ENCODE measurements at places on chromosomes 7 and 10.

DNA sequence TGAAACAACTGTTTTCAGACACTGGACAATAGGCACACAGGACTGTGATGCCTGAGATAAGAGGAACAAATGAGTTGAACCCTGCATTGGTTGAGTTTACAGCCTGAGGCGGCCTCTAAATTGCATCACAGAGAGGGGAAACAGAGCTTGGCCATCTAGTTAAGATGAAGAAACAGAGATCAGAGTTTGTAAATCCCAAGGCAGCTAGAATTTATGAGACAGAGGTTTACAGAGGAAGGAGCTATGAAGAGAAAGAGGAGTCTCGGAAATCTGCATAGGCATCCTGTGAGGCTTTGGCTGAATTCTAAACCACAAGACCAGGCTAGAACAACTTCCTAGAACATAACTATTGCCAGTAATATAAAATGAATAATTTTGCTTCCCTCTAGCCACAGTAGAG lies 41.0 kb upstream of the OIT3 start:
- DNase-seq: no peak

- DNase-seq: no peak
These were observed 167.5 kb downstream of the VPS50 start for GRCh38 chr7:93399642-93400041.

- no peak for DNase-seq
These were observed 158.1 kb downstream of the SDK1 start for GRCh38 chr7:3459111-3459510.

DNA sequence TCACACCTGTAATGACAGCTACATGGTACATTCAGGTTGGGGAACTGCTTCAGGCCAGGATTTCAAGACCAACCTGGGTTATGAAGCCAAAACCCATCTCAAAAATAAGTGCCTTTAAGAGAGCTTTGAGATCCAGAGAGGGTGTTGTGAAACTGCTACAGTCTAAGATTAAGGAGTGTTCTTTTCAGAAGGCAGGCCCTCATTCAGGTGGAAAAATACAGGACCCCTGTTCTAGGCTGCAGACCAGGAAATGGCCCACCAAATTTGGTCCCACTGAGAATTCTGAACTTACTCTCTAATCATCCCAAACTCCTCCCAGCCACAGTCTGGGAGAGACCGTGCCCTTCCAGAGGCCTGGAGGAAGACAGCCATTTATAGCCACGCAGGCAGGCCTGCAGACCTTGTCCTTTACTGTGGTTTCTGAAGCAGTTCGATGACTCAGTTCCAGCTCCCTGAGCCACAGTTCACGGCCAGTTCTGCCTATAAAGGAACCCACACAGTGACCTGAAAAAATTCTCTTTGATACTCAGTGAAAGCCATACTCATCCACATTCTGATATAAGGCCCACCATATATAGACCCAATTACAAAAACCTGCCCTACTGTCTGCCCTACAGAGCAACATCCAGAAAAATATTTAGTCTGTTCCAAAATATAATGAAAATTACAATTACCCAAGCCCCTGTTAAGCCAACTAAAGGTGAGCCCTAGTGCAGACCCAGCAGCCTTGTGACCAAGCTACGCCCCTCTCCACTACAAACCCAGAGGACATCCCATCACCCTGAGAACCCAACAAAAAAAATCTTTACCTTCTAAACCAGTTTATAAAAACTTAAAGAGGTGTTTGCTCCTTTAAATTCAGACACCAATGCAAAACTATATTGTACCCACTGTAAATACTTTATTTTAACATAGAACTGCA lies 21.2 kb downstream of the ZNF680 start:
- no peak for DNase-seq

DNA sequence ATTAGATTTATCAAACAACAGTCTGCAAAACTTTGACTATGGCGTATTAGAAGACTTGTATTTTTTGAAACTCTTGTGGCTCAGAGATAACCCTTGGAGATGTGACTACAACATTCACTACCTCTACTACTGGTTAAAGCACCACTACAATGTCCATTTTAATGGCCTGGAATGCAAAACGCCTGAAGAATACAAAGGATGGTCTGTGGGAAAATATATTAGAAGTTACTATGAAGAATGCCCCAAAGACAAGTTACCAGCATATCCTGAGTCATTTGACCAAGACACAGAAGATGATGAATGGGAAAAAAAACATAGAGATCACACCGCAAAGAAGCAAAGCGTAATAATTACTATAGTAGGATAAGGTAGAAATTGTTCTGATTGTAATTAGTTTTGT lies 31.4 kb downstream of the LRRC17 start:
- DNase-seq: no peak

DNA sequence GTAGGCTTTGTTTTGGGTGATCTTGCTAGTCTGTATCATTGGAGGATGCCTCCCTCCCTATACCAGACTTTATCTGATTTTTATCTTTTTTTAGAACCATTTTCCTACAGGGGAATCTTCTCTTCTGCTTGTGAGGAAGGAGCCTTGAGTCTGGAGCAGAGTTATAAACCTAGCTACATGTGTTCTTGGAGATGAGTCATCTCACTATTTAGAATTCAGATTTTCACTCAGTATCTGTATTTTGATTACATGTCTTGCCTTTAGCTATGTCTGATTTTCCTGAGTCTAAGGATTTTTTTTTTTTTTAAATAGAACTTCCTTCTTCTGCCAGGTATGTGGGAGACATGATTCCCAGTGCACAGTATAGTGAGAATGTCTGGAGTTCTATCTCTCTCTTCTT lies 211.6 kb upstream of the MBL2 start:
- DNase-seq: no peak

DNA sequence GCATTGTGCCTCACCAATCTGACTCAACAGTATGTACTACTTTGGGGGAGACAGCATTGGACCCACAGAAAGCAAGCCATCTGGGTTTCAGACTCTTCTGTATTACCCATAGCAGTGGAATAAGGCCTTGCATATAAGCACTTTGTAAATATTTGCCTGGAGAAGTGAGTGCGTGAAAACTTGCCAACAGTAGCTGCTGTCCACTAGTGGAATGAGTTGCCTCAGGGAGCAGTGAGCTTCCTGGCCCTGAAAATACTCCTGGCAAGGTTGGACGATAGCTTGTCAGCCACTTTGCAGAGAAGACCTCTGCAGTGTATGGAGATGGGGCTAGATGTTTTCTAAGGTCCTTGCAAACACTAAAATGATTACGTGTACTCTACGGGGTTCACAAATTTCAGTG lies 21.6 kb downstream of the GARS1 start:
- DNase-seq: no peak

DNA sequence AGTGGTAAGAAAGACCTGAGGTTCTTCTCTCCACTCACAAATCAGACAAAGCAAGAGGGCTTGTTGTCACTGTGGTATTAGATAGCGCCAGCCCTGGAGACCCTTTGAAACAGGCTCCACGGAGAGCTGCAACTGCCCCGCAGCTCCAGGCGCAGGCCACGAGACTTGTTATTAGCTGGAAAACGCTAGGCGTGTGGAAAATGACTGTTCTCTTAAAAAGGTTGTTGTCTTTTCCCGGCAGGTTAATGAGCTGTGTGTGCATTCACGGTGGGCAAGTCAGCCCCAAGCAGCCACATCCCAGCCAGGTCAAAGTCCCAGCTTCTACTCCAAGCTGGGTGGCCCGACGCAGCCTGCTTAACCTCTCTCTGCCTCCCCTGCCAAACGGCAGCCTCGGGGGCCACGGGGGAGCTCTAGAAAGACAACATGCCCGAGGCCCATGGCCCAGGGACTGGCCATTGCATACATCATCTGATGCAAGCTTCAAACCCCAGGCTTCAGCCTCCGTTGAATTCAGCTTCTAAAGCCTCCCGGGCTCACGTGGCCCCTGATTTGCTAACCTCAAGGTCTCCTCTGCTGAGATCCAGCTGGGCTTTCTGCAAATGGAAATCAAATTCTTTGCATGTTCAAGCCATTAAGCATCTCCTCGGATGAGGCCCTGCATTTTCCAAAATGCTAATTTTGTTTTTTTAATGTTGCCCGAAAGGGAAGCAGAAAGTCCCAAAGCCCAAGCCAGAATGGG lies 61.3 kb upstream of the DNAAF5 start:
- no peak for DNase-seq

DNA sequence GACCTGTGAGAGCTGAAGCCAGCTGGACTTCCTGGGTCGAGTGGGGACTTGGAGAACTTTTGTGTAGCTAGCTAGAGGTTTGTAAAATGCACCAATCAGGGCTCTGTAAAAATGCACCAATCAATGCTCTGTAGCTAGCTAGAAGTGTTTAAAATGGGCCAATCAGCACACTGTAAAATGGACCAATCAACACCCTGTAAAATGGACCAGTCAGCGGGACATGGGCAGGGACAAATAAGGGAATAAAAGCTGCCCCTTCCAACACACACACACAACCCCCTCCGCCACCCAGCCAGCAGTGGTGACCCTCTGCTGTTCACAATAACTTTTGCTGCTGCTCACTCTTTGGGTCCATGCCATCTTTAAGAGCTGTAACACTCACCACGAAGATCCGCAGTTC lies 7.1 kb downstream of the ZNF511 start:
- DNase-seq: no peak

- DNase-seq: no peak
These were observed 48.2 kb downstream of the PON1 start for GRCh38 chr7:95276114-95276513.

GRCh38 chr7:127383123-127383835 lies 9.2 kb downstream of the ZNF800 start:
- no peak for DNase-seq

DNA sequence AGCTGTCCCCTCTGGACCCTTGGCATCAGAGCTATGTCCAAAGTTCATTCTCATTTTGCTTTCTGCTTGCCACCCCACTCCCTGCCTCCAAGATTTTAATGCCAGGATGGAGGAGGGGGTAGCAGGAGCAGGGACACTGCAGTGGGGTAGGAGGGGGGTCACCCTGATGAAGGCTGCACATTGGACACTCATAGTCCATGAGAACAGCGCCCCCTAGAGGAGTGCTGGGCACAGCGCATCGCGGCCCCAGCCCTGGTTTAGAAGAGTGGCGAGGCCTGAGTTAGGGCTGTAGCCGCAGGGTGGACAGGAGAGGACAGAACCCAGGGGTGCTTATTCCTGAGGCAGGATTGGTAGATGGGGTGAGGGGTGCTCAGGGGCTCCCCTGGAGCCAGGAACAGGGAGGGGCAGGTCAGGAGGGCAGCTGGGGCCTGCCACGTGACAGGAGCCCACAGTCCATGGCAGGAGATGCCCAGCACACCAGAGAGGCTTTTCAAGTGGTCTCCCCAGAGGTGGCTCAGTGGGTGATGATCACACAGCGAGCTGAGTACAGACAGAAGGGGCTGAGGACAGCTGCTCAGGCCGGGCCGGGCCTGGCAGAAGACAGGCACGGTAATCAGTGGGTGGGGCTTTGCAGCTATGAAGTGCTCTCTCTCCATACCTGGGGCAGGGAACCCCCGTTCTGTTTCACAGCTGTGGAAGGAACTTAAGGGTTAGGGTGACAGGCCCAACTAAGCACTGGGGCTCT lies 71.4 kb downstream of the NEURL1 start:
- no peak for DNase-seq

DNA sequence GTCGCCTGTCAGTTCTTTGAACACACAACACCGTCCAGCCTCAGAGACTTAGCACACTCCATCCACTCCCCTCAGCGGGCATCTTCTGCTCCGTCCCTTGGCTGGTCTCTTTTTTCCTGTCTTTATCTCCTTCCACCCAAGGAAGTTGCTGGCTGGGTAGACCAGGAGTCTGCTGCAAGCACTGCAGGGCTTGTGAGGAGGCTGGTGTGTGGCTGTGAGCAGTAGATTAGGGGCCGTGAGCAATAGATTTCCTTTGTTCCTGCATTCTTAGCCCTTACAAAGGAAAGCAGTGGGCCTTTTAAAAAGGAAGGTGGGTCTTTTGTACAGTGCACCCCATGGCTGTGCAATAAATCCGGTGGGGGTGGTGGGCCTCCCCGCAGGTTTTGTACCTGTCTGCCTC lies 100.3 kb upstream of the BTBD16 start:
- no peak for DNase-seq

- DNase-seq: no peak
These were observed 10.3 kb upstream of the OGDH start for GRCh38 chr7:44595934-44596635.

DNA sequence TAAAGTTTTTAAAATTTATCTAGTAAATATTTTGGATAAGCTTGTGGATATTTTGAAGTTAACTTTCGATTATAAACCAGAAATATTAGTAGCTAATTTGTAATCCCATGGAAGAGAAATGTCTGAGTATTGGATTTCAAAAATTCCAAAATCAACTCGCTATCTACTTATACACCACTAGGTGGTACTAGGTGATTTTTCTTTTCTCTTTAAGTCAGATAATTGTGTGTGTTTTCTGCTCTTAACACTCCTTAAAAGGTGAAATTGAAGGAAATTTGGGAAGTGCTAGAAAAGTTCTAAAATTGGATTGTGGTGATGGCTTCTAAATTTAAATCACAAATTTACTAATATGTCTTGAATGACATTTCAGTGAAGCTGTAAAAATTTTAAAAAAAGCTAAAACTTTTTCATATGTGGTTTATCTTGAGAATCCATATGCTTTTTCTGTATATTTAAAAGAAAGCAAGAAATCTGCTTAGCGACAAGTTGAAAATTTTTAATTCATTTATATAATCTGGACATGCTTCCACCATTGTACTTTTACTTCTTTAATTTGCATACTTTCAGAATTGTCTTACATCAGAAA lies 90.2 kb downstream of the IPMK start:
- DNase-seq: no peak

DNA sequence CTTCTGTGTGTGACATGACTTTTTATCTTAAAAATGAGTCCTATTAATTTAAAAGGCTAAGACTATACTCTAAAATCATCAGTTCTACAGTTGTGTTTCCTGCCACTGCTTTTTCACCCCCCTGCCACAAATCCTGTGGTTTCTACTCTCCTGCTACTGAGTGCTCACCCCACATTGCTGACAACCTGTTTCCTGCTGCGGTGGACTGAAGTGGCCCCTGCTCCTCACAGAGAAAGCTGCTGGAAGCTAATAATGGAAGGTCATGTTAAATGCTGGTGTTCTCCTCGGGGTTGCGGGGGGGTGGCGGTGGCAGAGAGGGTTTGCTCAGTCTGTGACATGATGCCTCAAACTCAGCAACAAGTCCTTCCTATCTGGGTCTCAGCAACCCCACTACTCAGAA lies 113.2 kb upstream of the INHBA start:
- no peak for DNase-seq

DNA sequence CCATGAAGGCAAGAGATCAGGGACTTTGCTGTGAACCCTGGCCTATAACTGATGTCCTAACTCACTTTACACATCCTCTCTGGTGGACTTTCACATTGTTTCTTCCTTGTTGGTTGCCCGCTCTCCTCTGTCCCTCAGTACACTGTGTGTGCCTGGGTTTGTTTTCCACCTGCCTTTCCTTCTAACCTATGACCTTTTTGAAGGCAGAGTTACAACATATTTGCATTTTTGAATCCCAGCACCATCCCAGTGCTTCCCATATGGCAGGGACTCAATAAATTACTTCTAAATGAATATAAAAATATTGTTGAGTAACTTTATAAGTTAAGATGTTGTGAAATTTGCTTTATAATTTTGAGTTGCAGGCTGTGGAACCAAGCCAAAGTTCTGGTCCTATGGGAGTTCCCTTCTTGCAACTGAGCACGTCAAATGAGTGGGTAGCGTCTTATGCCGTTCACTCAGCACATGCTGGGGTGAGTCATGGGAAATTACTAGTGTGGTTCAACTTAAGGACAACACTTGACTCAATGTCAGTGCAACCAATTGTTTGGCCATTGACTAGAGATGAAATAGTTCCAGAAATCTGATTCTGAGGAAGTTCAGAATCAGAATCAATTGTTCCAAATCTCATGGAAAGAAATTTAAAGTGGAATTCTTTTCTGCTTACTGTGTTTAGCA lies 250.9 kb downstream of the TWIST1 start:
- no peak for DNase-seq
